Breast epithelium (tissue), 4 donors: ENCODE measurements at places on chromosomes 13 and 19. TPM values are rescaled to one million over a fixed set of nuclear protein-coding genes. Genes with fewer than 3 reads are reported as not detected.

The LYPD5 gene
- total RNA-seq, result 6.2 TPM

DNA sequence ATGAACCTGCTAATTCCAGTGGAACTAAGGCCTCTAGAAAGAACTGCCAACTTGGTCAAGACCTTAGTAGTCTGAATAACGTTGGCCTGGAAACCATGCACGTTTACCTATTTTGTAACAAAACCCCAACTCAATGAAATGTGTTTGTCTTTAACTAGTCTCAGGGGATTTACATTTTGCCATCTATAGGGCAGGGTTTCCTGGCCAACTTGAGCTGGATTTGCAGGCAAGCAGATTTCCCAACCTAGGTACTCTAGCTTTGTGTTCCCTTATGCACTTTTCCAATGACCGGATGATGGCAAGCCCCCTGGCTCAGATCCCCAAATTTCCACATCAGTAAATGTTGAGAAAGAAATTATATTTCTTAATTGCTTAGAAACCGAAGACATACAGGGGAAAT, 114.5 kb downstream of the IRS2 start:
- DNase-seq, result no peak

- no peak for DNase-seq
Measured at GRCh38 chr13:93147298-93147645, 79.3 kb upstream of the GPC6 start.

The ZNF433 gene
- total RNA-seq, result 13.3 TPM

- no peak for DNase-seq
Measured at GRCh38 chr13:52359534-52359933, 46.4 kb downstream of the THSD1 start.

- DNase-seq, result no peak
Measured at GRCh38 chr13:113202912-113203311, 5.6 kb downstream of the PCID2 start.

The PSG11 gene
- not detected for total RNA-seq

DNA sequence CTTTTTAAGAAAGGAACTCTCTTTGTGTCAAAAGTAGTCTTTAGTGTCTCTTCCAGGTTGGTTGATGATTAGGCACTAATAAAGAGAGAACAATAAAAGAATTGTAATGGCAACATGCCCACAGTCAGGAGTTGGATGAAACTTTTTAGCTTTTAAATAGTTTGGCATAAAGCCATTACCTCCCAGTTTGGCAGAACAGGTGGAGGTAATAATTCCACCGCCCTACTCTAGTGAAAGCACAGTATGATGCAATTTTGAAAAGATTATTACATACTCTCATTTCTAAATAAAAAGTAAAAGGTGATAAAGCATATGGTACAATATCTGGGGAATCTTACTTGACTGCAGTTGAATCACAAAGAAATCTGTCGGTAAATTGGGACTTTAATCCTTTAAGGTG, 497.6 kb downstream of the SUCLA2 start:
- no peak for DNase-seq

GRCh38 chr13:106232681-106233080, 302.8 kb downstream of the EFNB2 start:
- no peak for DNase-seq

The PEX11G gene
- total RNA-seq, result 5.4 TPM

The FCHO1 gene
- 2.9 TPM for total RNA-seq

- DNase-seq, result peak; percentile 58
Measured at GRCh38 chr19:2578391-2578890, 102.5 kb downstream of the GADD45B start.

The LGALS7B gene
- 23.6 TPM for total RNA-seq

DNA sequence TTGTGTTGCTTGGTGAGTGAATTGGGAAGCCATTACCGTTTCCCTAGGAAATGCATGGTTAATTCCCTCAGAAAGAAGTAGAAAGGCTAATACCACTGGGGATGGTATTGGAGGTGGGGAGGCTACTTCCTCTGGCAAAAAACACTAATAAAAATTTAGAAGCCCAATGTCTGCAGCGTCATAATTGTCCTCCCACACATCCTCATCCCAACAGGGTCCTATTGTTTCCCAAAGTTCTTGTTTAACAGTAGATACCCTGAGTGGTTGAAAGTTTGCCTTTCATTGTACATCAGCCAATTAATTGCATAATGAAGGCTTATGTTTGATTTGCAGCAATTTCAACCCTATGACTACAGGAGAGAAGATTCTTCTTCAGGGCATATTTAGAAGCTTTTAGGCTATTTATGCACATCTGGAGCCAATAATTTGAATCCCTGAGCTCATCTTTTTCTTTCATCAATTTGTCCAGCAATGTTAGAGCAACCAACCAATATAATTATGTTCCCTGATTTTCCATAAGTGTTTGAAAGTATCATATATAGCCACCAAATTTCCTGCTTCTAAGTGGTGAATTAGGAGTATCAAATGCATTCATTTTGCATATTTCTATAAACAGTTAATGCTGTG, 491.0 kb downstream of the SLITRK5 start:
- no peak for DNase-seq

- DNase-seq, result no peak
Measured at GRCh38 chr13:37382146-37382545, 216.4 kb downstream of the POSTN start.

- no peak for DNase-seq
Measured at GRCh38 chr13:93778548-93778947, 551.9 kb downstream of the GPC6 start.

The ZNF20 gene
- total RNA-seq, result 8.2 TPM

DNA sequence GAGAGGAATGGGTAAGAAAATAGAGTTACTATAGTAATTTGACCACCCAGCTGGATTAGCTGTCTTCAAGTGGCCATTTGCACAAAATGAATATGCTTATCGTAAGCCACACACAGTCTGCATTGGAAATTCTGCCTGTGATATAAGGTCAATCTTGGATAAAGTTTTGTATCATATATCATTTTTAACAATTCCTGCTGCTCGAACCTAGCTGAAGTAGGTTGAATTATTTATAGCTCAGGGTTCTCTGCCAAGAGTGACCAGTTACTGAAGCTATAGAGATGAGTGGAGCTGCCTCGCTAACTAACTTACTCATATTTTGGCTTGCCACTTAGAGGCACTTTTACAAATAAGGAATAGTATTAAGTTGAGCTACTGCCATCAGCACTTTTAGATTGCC, 220.9 kb downstream of the RGCC start:
- DNase-seq, result no peak

GRCh38 chr13:71879129-71879535, 12.1 kb upstream of the DACH1 start:
- DNase-seq, result no peak

- DNase-seq, result no peak
Measured at GRCh38 chr13:79663977-79664636, 183.2 kb downstream of the NDFIP2 start.

The TMEM238 gene
- total RNA-seq, result 12.7 TPM

GRCh38 chr13:97188207-97188606, 33.9 kb upstream of the MBNL2 start:
- DNase-seq, result no peak

DNA sequence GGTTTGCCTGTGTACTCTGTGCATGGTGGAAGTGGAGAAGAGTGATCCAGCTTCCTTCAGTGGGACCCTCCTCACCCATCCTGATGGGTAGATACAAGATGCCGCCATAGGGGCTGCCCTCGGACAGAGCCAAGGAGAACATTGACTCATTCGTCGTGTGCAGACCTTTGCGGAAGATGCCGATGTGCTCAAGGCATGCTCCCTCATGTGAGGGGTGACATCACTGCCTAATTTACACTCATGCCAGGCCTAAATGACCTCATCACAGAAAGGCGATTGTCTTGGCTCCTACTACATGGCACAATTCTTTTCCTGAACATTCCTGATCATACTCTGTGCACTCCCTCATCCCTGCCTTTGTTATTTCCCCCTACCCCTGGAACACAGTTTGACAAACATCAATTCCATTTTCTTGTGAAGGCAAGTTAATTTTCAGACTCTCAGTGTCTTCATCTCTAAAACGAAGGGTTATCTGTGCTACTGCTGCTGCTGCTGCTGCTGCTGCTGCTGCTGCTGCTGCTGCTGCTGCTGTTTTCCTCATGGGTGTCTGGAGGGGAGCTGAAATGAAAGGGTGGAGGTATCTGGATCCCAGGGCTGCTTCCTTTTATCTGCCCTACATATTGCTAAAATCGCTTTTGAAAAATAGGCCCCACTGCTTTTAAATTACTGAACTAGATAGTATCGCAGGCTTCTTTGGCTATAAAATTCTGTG, 146.5 kb upstream of the ARGLU1 start:
- no peak for DNase-seq

- DNase-seq, result no peak
Measured at GRCh38 chr13:79799059-79799867, 318.3 kb downstream of the NDFIP2 start.

DNA sequence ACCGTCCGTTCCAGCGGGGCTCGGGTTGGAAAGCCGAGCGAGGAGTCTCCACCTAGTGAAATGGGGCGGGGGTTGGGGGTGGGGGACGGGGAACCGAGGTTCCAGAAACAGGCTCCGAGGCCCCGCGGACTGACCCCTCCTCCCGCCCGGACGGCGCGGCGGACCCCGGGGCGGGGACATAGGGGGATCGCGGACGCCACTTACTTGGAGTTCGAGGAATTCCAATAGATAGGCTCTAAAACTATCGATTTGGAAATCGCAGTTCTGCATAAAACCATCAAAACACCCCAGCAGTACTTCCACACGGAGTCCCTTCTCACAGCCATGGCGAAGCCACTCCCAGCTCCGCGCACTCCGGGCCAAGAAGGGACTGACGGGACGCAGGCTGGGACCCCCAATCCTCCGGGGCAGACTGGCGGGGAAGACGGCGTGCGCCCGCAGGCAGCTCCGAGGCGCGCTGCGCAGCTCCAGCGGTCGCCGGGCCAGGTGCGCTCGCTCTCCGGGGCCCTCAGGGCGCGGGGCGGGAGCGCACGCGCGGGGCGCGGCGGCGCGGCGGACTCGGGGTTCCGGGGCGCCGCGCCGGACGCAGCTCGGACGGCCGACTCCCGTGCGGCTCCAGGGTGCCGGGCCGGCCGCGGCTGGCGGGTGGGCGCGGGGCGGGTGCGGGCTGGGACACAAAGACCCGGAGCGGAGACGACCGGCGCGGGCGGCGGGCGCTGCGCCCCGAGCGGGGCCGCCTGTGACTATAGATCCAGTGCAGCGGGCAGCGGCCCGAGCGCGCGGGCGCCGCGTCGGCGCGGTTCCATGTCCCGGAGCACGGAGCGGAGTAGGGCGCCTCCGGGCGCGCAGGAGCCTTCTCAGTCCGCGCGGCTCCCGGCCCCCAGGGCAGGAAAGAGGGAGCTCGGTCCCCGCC, 567 bp downstream of the EFNB2 start:
- DNase-seq, result no peak

DNA sequence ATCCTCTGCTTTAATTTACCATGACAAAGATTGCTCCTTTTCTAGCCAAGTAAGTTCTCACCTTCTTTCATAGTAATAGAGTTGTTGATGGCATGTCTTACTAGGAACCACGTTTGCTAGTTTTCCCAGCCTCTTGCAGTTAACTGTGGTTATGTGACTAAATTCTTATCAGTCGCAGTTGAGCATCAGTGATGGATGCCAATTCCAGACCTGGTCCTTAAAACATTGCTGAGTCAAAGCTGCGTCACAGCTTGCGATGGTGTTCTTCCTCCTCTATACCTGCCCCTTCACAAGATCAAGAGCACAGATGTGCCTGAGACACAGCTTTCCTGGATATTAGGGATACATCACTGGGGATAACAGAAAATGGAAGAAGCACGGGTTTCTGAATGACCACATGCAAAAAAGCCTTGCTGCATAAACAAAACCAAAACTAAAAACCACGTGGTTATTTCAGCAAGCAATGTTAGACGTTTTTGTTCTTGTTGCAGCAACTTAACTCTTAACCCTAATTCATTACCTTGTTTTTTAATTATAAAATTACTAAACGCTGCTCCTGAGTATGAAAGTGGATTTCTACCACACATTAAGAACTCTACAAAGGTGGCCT, 97.6 kb upstream of the DACH1 start:
- DNase-seq, result no peak

The DACT3 gene
- 0.48 TPM for total RNA-seq

The PRDX2 gene
- total RNA-seq, result 150 TPM

The ZNF813 gene
- 7.0 TPM for total RNA-seq

- DNase-seq, result peak; percentile 36
Measured at GRCh38 chr13:112636401-112636975, 48.5 kb upstream of the TUBGCP3 start.

DNA sequence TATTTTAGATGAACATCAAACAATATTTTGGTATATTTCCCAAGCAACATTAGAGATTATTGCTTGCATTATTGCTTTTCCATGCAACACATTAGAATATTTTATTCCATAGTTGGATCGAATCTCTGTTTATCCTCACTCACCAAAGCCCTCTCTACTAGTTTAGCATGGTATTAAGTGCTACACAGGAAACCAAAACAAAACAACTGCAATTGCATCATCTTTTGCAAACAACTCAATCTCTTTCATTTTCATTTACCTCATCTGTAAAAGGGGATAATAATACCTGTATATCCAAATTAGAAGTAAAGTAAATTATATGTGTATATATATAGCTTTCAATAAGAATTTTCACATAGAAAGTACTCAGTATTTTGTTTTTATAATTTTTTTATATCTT, 147.8 kb upstream of the PCDH9 start:
- no peak for DNase-seq

DNA sequence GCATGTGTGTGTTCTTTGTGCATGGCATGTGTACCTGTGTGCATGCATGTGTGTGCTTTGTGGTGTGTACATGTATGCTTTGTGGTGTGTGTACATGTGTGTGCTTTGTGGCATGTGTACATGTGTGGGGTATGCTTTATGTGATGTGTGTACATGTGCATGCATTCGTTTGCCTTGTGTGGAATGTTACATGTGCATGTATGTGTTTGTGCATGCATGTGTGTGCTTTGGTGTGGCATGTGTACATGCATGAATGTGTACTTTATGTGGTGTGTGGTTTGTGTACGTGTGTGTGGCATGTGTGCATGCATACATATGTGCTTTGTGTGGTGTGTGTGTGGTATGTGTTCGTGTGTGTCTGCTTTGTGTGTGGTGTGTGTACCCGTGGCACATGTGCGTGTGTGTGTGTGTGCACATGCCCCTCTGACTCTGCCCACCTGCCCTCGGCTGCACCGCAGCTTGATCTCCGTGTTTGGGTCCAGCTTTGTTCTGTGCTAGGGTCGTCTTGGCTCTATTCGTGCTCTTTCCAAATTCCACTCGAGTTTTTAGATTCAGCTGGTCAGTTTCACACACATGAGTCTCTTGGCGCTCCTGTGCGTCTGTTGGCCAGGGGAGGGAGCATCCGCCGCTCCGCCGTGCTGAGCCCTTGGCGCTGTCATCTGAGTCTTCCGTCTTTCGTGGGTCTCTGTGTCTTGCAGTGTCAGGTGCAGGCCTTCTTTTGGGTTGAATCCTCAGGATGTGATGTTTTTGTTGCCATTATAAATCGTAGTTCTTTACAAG, 46.5 kb upstream of the TFDP1 start:
- DNase-seq, result peak; percentile 12
